ENCODE measurements at places on chromosomes 3 and 15. TPM values are rescaled to one million over a fixed set of nuclear protein-coding genes. Genes with fewer than 3 reads are reported as not detected.

The NTRK3 gene
- under 0.01 TPM for total RNA-seq

The CHST13 gene
- not detected for total RNA-seq

The ADAMTS7 gene
- 19.3 TPM for total RNA-seq

The CIB1 gene
- 26.2 TPM for total RNA-seq

GRCh38 chr15:81908111-81908510 lies 137.7 kb downstream of the MEX3B start:
- DNase-seq = no peak

DNA sequence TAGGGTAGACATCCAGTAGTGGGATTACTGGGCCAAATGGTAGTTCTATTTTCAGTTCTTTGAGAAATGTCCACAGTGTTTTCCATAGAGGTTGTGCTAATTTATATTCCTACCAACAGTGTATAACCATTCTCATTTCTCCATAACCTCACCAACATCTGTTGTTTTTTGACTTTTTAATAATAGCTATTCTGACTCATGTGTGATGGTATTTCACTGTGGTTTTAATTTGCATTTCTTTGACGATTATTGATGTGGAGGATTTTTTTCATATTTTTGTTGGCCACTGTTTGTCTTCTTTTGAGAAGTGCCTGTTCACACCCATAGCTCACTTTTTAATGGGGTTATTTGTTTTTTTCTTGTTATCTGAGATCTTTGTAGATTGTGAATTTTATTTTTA lies 125.2 kb downstream of the CFAP20DC start:
- DNase-seq = no peak

- no peak for DNase-seq
These were observed 80.1 kb downstream of the SRGAP3 start for GRCh38 chr3:9169326-9169725.

DNA sequence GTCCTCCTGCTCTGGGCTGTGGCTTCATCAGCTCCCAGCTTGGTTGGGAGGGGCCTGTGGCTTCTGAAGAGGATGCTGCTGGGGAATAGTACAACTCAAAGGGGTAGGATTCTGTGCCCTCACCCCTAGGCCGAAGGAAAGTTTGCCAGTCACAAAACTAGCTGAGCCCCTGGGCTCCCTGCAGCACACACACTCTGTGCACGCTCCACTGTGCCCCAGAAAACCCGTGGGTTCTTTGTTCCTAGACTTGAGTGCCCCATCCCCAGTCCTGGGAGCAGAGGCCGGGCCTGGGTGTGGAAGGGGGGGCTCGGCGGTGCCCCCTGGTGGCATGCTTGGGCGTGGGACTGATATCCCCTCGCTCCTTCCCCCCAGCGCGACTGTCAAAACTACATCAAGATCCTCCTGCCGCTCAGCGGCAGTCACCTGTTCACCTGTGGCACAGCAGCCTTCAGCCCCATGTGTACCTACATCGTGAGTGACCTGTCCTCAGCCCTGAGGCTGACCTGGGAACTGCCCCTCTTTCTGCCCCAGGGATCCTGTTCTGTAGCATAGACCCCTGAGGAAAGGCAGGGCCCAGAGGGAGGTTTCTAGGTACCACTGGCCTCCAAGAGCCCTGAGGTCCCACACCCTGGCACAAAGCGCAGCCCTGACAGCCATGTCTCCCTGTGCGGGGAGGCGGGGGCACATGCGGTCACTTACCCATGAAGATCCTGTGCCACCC lies 14.2 kb downstream of the CIB1 start:
- DNase-seq = peak; percentile 62

DNA sequence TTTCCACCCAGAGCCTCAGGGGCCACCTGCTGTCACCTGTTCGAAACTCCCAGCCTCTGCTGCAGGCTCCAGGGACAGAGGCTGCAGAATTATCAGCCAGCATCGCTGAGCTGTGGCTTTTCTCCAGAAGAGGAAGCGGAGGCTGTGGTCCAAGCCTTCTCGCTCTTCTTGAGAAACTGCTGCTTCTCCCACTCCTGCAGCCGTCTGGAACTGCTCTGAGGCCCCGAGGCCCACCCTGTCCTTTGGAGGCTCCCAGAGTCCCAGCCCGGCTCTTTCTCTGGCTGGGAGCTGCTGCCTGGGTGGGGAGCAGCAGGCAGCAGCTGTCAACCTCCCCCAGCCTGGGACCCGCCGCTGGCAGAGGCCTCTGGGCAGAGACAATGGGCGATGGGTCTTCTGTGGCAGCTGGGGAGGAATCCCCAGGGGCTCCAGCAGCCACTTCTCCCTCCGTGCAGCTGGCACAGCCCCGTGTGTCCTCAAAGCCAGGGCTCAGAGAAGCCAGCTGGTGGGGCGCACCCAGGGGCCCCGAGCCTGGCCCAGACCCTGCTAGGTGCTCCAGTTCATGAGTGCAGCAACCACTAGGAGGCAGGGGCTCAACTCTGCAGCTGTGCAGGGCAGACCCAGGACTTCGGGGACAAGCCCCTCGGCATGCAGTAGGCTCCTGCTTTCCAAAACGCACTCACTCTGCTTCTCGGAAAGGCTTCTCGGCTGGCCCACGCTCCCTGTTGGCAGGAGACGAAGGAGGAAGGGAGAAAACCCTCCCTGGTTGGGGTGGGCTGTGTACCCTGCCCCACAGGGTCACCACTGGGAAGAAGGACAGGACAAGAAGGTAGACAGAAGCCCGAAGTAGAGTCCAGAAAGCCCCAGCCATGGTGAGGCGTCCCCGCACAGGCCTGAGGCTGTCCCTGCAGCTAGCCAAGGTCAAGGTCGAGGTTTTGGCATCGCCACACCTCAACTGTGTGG lies 49.9 kb upstream of the FURIN start:
- DNase-seq = no peak

GRCh38 chr15:47293466-47294162 lies 423.7 kb upstream of the SEMA6D start:
- DNase-seq = no peak

DNA sequence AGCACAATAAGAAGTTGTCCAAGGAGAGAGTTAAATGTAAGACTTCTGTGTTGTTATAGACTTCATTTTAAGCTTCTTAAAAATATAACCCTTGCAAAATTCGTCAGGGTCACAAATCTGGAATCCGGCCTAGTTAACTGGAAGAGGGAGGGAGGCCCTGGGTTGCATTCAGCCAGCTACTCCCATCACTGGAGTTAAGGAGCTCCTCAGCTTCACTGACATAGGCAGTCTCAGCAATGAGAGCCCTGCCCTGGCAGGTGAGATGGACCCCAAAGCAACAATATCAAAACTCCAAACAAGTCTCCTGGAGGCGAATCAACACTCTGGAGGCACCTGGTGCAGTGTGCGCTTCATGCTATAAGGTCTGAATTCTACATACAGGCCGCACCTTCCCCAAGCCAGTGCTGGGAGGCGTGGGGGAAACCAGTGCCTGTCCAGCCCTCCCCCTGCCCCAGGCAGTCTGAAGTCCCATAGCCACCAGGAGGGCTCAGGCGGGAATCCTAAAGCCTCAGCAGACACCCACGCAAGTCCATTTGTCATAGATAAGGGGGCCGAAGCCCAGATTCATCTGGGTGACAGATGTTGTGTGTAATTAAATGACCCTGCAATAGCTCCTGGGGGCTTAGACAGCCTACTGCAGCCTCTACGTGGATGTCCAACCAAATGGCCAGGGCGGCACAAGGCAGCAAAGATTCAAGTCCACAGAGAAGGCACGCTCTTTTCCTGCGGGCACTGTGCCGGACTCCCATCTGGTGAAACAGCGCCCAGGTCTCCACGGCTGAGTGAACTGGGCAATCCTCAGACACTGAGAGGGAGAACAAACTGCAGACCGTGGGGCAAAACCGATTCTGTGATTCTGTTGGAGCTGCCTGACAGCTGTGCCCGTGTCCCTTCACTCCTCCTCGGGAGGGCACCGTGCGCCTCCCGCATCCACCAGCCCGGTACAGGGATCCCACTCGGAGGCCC lies 64.9 kb downstream of the ATP10A start:
- DNase-seq = no peak

DNA sequence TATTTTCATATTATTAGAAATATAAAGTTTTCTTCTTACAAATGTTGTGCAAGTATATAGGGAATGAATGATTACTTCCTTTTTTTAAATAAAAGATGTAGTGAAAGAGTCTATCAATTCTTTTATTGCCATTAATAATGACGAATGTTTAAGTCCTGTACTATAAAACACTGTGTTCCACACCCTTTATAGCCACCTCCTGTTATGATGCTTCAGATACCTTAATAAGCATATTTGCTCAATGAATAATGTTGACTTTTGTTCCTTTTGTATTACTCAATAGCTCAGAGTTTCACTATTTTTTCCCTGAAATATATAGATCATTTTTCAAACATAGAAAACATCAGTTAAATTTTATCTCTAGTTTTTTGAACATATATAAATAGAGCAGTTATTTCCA lies 378.2 kb upstream of the THBS1 start:
- DNase-seq = no peak

DNA sequence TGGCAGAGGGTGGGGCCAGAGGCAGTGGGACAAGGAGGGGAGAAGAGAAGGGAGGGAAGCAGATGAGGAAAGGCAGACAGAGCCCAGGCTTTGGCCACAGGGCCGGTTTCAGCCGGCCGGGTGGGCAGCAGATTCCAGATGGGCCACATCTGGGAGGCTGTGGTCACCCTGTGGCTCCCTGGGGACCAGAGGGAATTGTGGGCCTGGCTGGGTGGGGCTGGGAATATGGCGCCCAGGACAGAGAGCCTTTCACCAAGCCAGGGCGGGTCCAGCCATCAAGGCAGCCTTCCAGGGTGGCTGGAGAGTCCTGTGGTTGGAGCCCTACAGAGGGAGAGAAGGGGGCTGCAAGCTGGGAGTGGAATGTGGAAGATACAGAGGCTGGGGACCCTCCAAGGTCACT lies 18.9 kb downstream of the PTH1R start:
- no peak for DNase-seq

DNA sequence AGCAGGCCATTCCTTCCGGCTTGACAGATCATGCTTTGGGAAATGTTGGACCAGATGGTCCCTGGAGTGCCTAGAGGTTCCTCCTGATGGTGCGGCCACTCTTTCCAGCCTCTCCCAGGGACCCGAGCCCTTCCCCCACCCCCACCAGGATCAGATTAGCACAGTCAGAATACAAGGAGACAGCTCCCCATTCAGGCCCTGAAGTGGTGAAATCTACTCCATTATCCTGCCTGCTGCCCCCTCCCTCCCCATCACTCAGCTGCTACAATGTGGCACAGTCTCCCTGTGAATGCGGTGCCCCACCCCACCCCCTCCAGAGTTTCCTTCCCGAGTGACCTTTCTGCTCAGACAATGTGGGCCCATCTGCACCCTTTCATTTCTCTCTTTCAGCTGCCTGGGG lies 29.4 kb downstream of the RNU5B-1 start:
- DNase-seq = no peak

DNA sequence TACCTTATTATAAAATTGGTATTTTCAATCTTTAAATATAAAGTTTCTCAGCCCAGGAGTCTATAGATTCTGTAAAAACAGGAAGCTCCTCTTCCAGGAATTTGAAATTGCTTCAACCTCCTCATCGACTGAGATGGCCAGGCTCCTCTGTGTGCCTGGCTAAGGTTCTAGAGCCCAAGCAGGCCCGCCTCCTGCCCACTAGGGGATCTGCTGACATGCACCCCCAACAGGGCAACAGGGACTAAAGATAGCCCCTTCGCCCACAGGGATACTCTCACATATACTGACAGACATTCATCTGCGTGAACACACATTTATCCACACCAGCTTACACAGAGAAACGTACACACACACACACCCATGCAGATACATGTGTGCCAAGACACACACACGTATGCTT lies 183.1 kb upstream of the TLE3 start:
- no peak for DNase-seq

DNA sequence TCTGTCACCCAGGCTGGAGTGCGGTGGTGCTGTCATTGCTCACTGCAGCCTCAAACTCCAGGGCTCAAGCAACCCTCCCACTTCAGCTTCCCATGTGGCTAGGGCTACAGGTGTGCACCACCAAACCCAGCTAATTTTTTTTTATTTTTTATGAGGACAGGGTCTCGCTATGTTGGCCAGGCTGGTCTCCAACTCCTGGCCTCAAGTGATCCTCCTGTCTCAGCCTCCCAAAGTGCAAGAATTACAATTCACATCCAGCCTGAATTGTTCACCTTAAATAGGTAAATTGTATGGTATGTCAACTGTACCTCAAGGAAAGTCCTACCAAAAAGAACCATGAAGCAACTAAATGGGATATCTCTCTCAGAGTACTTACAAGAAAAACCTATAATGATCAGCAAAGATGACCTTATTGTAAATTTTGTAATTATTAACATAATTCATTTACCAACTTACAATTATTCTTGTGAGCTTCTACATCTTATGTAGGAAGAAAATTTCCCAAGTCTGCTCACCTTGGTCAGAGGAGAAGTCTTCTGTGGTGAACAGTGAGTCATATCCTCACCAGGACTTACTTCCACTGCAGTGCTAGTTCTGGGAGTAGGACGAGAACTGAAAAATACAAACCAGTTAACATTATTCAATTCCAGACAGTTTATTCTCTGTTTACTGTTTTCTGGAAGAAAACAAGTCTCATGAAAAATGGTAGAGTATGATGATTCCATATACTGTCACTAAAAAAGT lies 54.4 kb downstream of the ULK4 start:
- DNase-seq = peak; percentile 66

Measured in dermis blood vessel endothelial cell (primary cell).